ENCODE measurements at places on chromosomes 4 and X.

GRCh38 chrX:139423186-139423585 is 107.4 kb upstream of the F9 start:
- DNase-seq, result no peak

DNA sequence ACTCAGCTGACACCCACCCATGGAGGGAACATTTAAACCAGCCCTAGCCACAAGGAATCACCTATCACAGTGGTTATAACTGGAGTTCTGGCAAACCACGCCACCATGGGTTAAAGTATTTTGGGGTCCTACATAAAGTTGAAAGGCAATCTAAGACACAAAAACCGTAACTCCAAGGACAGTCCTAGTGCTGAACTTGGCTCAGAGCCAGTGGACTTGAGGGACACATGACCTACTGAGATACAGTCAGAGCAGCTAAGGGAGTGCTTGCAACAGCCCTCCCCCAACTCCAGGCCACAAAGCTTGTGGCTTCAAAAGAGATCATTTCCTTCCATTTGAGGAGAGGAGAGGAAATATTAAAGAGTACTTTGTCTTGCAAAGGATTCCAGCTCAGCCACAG is 300.5 kb downstream of the FGF13 start:
- DNase-seq, result no peak

- no peak for DNase-seq
Measured at GRCh38 chrX:153869473-153870287, 16.3 kb downstream of the L1CAM start.

DNA sequence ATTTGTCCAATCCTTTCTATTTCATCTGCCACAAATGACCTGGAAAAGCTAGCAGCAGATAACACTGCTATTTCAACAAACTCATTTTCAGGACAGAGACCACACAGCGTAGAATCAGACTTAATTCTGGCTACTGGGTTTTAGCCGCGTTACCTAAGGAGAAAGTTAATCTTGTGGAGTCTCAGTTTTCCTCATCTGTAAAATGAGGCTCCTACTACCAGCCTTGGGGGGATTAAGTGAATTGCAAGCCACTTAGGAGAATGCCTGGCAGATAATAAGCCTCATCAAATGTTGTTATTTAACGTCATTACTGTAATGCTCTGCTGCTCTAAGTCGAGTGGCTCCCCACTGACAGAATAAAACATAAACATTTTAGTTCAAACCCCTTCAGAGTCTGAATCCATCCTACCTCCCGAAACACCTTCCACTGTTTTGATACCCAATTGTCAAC is 1.4 kb downstream of the CCNI start:
- DNase-seq, result no peak

DNA sequence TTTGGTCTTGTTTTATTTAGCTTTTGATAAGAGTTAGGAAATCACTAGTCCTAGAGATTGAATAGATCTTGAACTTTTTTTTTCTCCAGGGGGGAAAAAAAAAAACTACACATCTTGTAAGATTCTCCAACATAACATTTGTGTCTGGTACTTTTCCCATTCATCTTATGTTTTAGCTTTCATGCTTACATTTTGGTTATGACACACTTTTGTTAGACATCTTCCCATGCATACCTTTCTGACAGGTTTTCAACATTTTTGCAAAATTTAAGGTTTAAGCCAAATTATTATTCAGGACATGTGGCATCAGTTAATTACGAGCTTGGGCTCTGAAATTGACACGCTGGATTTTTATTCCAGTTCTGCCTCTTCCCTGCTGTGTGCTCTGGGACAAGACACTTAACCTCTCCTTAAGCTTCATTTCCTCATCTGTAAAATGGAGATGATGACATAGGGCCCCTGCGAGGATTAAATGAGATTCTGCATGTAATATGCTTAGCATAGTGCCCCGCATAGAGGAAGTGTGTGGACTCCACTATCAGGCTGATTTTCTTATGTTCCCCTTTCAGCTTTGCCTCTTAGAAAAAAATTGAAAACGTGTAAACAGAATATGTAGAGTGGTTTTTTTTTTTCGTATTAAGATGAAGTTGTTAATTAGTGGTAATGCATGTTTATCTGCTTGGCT is 5.3 kb downstream of the KIT start:
- DNase-seq, result no peak

- DNase-seq, result no peak
Measured at GRCh38 chrX:143994206-143994605, 110.3 kb downstream of the UBE2NL start.

GRCh38 chr4:78220283-78220682 is 163.2 kb downstream of the FRAS1 start:
- DNase-seq, result no peak

GRCh38 chr4:151865744-151866591 is 105.2 kb upstream of the GATB start:
- no peak for DNase-seq

GRCh38 chrX:129842510-129843208 is 1.0 kb downstream of the ZDHHC9 start:
- DNase-seq, result no peak

GRCh38 chr4:680928-681645 is 6.7 kb downstream of the MYL5 start:
- DNase-seq, result no peak

GRCh38 chr4:146959692-146960091 is 14.0 kb upstream of the TTC29 start:
- no peak for DNase-seq

- no peak for DNase-seq
Measured at GRCh38 chrX:2643880-2644279, 47.2 kb upstream of the CD99 start.
